Activated T-helper 2 cell treated with anti-CD3 and anti-CD28 coated beads, Interferon-gamma antibody, Interleukin-2, Interleukin-4, amounts not matched to agents 10 μg/mL and 5 μg/mL and 100 μg/mL, durations not matched to agents 14 hours and 24 hours and 36 hours (primary cell): ENCODE measurements at places on chromosomes 12 and 14.
A peak's percentile ranks its signal among the peaks of the same experiment; 100 is the strongest.

- peaks cover 6% of the 10 kb centered on the region for H3K36me3 ChIP-seq
- DNase-seq = no peak
- H3K27me3 ChIP-seq = no peaks in the 10 kb centered on the region
- peaks cover 75% of the 10 kb centered on the region for H3K4me1 ChIP-seq
Measured at GRCh38 chr12:57837864-57838562, 8.5 kb downstream of the CTDSP2 start.

GRCh38 chr12:123151457-123152454 is 866 bp upstream of the PITPNM2 start:
- H3K27me3 ChIP-seq = peaks cover 20% of the 10 kb centered on the region
- peaks cover 20% of the 10 kb centered on the region for H3K4me1 ChIP-seq
- peak overlapping the region; percentile 82 for H3K4me3 ChIP-seq
- peak overlapping the region; percentile 78 for H3K27ac ChIP-seq
- no peak for DNase-seq

DNA sequence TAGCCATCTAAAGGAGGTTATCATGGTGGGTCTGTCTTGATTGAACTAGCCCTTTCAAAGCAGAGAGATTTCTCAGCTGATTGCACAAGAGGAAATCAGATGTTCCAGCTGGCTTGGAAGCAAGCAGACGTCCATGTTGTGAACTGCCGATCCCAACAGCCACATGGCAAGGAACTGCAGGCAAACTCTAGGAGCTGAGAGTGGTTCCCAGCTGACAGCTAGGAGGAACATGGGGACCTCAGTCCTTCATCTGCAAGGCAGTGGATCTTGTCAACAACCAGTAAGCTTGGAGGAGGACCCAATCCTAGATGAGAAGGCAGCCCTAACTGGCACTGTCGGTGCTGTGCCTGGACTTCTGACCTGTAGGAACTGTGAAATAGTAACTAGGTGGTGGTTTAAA is 7.7 kb downstream of the ACVR1B start:
- peaks cover 50% of the 10 kb centered on the region for H3K27me3 ChIP-seq
- DNase-seq = no peak

GRCh38 chr12:127911291-127911690 is 355.7 kb upstream of the TMEM132C start:
- DNase-seq = no peak
- H3K36me3 ChIP-seq = no peaks in the 10 kb centered on the region
- H3K27ac ChIP-seq = no peak overlapping the region
- H3K27me3 ChIP-seq = no peaks in the 10 kb centered on the region

DNA sequence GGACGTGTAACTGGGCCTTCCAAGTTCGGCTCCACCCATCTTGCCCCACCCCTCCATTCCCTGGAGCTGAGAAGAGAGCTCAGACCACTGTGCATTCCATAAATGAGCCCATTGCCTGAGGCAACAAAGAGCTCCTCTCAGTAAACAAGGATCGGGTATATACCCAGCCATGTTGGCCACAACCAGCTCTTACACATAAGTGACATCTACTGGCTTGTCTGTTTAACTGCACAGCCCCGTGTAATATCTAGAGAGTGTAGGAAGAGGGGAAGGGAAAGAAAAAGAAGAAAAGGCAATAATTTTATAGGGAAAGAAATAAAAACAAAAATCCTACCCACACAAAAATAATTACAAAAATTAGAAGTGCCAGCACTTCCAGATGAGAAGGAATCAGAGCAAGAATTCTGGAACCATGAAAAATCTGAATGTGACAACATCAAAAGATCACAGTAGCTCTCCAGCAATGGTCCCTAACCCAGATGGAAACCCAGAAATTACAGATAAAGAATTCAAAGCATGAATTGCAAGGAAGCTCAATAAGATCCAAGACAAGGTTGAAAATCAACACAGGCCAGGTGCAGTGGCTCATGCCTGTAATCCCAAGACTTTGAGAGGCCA is 308.1 kb downstream of the RPAP3 start:
- H3K4me3 ChIP-seq = no peak overlapping the region
- H3K36me3 ChIP-seq = peaks cover 54% of the 10 kb centered on the region
- peak overlapping the region; percentile 84 for H3K27ac ChIP-seq
- H3K4me1 ChIP-seq = peaks cover 80% of the 10 kb centered on the region
- no peak for DNase-seq
- H3K27me3 ChIP-seq = no peaks in the 10 kb centered on the region
